ENCODE measurements at places on chromosomes 3 and 15.

DNA sequence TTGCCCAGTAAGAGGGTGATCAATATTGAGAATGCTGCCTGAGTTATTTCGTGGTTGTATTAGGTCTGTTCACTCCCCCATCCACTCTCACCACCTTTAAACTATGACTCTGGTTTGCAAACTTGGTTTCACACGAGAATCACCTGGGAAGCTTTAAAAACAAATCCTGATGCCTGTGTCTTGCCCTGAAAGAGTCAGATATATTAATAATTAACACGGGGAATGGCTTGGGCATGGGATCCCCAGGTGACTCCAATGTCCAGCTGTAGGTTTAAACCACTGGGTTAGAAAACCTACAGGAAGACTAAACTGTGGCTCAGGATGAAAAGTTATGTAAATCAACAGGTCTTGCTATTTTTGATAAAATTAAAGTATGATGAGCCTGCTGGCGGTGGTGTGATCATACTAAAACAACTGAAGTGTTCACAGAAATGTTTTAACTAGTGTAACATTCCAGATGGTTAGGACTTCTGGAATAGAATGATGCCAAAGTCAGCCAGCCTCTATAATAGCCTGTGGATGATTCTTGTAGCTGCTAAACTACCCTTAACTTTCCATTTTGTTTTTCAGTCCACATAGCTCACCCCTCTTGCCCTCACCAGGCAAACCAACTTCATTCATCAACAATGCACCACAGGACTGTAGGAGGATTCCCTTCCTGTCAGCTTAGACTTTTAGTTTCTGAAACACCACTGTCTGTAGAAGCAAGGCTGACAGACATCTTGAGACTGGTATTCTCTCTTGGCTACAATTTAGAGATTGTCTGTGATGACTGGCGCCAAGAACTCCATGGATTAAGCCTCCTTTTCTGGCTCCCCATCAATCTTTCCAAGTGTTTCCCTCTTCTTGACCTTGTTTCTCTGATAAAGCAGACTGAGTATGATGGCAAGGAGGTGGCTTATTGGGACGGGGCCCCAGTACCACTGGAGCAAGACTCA lies 119.1 kb upstream of the ADAMTS9 start:
- no peak for DNase-seq

GRCh38 chr3:176767385-176767784 lies 429.9 kb downstream of the TBL1XR1 start:
- no peak for DNase-seq

DNA sequence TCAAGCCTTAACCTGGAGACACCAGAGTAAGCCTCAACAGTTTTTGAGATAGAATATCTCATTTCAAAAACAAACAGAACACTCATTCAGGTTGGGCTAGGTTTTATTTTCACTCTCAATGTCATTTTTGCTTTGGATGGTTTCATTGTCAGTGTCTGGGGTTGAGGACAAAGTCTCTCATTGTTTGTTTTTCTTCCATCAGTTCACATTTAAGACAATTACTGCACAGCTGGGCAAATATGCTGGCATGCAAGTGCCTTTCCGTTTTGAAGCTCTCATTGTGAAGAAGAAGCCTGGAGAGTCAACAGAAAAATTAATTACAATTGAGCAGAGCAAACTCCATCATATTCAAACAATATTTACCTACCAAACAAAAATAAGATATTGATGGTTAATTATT lies 1050.0 kb downstream of the TBL1XR1 start:
- no peak for DNase-seq

- no peak for DNase-seq
These were observed 588.0 kb downstream of the SQOR start for GRCh38 chr15:46222826-46223225.

DNA sequence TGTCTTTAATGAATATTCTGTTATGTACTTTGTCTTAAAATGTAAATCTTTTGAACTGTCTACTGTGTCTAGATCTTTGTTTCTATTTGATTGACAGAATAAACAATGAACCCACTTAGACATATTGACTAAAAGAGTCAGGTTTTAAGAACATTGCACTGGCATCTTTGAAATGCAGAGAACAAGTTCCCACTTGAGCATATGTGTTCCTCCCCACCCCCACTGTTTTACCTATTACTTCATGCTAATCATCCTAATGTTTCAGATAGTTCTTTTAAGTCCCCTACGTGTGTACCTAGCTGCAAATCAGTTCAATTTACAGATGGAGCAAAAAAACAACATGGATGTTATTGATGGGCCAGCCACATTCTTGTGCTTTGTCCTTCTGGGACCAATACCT lies 11.7 kb upstream of the TCF12 start:
- no peak for DNase-seq

GRCh38 chr3:21328711-21329390 lies 422.2 kb downstream of the ZNF385D start:
- no peak for DNase-seq

DNA sequence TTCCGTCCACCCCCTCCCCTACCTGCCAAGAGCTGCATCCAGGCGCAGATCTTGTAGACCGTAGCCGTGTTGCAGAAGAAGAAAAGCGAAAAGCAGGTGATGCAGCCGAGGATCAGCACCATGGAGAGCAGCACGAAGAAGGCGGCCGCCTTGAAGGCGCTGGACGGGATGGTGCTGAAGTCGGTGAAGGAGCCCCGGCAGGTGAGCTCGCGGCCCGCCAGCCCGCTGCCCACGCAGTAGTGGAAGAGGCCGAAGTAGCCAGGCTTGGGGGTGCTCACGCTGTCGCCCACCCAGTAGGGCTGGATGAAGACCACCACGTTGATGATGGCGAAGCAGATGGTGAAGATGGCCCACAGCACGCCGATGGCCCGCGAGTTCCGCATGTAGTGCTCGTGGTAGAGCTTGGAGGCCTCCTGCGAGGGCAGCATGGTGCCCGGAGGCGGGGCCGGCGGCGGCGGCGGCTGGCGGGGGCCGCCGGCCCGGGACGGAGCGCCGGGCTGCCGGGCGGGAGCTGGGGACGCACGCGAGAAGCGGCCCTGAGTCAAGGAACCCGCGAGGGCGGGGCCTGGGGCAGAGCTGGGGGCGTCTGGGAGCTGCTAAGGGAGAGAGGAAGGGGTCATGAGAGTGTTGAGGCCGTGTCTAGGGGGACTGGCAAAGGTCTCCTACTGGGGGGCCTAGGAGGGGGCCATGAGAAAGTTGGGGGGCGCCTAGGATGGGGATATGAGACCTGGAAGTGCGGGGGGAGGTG lies 1.2 kb downstream of the LHFPL4 start:
- DNase-seq, result no peak

GRCh38 chr3:148629006-148629405 lies 68.7 kb upstream of the AGTR1 start:
- no peak for DNase-seq

GRCh38 chr3:74651292-74651691 lies 36.8 kb upstream of the CNTN3 start:
- DNase-seq, result no peak

DNA sequence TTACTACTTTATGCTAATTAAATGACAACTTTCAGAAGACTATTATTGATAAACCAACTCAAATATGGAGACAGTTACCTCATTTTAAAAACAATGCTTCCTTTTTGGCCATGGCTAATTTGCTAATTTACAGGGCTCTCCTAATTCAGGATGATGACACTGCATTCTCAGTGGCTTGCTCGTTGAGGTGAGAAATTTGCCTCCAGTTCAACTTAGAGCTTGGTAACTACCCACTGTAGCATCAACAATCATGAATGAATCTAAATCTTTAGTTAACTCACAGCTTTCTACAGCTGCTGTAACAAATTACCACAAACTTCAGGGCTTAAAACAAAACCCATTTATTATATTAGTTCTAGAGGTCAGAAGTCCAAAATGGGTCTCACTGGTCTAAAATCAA lies 14.0 kb downstream of the PBRM1 start:
- no peak for DNase-seq

DNA sequence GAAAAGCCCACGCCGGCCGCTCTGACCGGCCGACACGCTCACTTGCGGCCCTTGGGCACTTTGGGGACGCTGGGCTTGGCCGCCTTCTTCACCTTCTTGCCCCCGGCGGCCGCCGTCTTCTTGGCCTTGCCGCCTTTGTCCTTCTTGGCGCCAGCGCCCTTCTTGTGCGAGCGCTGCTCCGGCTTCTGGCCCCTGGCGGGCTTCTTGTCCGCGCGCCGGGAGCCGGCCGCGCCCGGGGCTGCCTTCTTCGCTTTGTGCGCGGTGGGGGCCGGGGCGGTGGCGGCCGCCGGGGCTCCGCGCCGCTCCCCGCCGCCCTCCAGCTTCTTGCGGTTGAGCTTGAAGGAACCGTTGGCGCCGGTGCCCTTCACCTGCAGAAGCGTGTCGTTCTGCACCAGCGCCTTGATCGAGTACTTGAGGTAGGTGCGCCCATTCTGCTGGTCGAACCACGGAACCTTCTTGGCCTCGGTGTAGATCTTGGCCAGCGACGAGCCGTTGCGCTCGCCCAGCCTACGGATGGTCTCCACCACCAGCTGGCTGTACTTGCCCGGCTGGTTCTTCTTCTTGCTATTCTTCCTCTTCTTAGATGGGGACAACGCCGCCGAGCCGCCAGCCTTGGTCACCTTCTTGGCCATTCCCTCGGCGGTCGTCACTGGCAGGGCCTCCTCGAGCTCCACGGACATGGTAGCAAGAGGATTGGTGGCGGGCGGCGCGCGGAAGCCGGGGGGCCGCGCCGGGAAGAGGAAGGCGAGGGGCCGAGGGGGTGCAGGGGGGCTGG lies 36.7 kb downstream of the HMCES start:
- DNase-seq, result no peak

GRCh38 chr3:127410678-127411077 lies 122.8 kb upstream of the PRR20G start:
- no peak for DNase-seq

DNA sequence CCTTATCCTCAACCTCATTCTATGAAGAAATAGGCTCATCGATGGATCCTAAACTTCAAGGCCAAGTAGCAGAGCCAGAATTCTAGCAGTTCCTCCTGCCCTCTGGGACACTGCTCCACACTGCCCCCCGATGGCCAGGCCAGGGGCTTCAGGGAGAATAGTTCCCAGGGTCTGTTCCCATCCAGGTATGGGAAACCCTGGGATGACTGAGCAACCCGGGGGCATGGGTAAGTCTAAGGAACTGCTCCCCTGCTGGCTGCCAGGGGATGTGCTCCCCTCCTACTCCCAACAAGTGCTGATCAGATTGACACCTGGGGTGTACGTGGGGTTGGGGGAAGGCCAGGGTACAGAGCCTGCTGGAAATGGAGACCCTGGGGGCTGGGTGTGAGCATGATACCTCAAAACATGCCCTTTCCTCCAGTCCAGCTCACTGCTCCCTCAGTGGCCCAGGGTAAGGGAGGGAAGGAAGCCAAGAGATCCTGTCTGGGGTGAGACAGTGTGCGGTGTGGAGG lies 7.6 kb downstream of the ULK3 start:
- no peak for DNase-seq

DNA sequence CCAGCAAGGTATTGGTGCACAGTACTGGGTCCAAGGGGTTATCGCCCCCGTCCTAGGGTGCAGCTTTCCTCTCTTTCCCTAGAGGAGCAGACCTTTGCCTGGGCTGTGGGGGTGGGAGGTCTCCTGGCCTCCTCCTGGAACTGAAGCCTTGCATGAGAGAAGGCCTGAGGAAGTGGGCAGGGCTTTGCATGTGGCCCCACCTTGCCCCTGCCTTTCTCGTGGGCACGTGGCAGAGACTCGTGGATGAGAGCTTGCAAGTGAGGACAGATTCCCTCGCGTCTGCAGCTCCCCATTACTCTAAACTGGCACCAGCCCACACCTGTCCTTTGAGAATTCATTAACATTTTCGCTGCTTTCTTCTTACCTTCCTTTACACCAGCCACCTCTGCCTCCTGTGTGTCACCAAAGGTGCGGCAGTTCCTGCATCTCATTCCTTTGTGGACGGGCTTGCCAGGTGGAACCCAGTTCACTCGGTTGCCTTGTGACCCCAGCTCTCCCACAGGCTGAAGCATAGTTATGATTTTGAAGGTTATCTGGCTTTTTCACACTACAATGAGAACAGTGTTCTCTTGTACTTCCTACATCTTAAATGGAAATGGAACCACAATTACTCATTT lies 40.9 kb upstream of the NR2C2 start:
- no peak for DNase-seq

DNA sequence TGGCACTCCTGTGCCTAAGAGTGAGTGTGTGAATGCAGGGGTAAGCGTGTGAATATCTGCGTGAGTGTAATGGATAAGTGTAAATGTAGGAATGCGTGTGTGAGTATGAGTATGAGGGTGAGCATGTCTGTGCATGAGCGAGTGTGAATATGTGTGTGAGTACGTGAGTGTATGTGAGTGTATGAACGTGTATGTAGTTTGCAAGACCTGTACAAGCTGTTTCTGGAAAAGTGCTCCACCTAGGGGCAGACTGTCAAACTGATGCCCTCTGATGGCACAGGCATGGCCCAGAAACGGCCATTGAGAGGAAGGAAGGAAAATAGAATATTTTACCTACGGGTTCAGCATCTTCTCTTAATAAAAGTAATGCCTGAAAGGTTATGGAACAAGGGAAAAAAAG lies 24.4 kb upstream of the FRMD4B start:
- no peak for DNase-seq

- no peak for DNase-seq
These were observed 41.7 kb downstream of the OXSM start for GRCh38 chr3:25831578-25831977.

GRCh38 chr3:114110439-114110838 lies 53.9 kb downstream of the QTRT2 start:
- no peak for DNase-seq

DNA sequence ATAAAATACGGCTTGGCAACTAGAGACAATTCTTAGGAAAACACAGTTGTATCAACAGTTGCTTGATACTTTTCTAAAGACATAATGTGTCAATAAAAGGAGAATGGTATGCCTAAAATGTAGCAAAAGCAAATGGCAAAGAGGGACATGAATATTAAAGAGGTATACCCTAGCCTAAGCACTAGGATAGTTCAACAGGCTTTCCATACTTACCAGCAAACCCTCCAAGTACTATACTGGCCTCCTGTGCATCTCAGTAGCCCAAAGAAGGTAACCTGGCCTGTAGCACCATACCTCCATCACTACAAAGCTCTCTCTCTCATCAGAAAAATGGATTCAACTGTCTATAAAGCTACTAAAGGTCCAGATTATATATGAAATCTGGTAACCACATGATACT lies 7.5 kb downstream of the SETD2 start:
- DNase-seq, result no peak

DNA sequence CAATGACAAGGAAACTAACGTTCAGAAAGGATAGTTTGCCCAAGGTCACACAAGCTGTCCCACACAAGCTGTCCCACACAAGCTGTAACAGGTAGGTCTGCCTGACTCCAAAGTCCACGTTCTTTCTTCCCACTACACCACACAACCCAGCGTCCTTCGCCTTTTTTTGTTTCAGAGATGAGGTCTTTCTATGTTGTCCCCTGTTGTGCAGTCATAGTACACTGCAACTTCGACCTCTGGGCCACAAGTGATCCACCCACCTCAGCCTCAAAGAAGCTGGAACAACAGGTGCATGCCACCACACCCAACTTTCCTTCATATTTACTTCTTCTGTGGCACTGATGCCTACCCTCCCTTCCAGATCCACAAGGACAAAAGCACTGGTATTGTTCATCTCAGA lies 21.4 kb downstream of the MB21D2 start:
- no peak for DNase-seq

GRCh38 chr3:105733356-105733755 lies 135.5 kb downstream of the CBLB start:
- no peak for DNase-seq
